ENCODE measurements at places on chromosomes 7 and 10.

DNA sequence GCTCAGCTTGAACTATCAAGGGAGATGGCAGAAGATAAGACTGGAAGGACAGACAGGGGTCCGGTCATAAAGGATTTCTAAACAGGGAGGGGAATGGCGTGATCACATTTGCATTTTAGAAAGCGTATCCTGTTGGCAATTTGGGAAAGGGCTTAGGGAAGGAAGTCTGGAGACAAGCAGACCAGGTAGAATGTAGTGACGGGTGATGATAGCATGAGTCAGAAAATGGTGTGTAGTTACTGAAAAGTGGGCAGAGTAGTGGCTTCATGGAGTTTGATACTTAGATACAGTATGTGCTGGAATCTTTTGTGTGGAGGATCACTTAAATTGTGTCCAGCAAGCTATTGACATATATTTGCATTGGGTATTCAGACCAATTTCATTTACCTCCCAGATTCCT is 61.2 kb downstream of the LRGUK start:
- DNase-seq: no peak

GRCh38 chr7:96161897-96162296 is 160.0 kb downstream of the SLC25A13 start:
- no peak for DNase-seq

GRCh38 chr7:138066954-138067394 is 9.3 kb upstream of the AKR1D1 start:
- no peak for DNase-seq

- peak; percentile 1 for DNase-seq
Measured at GRCh38 chr10:124032087-124032935, 61.1 kb downstream of the CHST15 start.

GRCh38 chr7:128365432-128365831 is 3.9 kb upstream of the PRRT4 start:
- no peak for DNase-seq

DNA sequence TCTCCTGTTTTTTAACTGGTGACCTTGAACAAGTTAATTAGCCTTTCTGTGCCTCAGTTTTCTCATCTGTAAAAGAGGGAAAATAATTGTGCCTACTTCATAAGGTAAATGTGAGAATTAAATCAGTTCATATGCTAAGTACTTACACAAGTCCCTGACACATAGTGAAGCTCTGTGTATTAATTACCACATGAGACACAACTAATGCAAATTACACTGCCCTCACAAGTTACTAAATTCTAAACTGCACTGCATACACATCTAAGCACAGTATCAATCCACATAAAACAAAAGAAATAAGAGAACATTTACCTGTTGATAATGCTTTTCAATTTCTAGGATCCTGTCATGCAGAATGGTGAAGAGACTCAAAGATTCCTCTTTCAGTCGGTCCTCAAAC is 22.5 kb downstream of the C10orf67 start:
- DNase-seq: no peak

GRCh38 chr7:105786520-105787470 is 89.6 kb downstream of the ATXN7L1 start:
- DNase-seq: no peak

- no peak for DNase-seq
Measured at GRCh38 chr10:4813023-4813422, 13.0 kb upstream of the AKR1E2 start.

DNA sequence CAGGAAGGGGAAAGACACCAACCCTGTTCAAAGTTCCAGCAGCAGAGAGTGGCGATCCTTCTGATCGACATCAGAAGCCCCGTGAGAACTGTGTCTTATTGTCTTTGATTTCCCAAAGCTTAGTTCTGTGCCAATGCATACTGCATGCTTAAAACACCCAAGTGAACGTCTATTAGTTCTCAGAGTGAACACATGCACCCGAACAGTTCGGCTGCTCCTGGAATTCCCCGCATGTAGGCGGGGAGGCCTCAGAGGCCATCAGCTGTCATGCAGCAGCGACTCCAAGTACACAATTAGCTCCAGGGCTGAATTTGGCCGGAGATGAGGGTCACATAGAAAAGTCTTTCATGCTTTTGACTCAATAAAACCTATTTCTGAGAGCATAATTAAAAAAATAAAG is 276.9 kb downstream of the ZMYND11 start:
- DNase-seq: no peak

- no peak for DNase-seq
Measured at GRCh38 chr7:151393031-151393977, 16.5 kb downstream of the WDR86 start.

DNA sequence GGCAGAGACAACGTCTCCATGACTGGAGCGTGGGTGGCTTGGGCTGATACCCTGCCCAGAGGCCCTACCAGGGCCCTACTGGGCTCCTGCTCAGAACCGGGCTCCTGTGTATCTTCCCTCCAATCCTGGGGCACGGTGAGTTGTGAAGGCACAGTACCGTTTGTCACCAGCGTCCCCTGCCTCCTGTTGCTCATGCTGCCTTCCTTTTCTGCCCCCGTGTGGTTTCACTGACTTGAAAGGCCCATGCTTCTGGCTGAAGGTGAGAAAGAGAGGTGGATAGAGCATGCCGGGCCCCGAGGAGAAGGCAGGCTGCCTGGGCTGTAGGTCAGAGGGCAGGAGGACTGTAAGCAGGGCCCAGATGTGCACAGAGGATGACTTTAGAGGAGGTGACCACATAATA is 9.1 kb upstream of the DMBT1 start:
- peak; percentile 22 for DNase-seq

DNA sequence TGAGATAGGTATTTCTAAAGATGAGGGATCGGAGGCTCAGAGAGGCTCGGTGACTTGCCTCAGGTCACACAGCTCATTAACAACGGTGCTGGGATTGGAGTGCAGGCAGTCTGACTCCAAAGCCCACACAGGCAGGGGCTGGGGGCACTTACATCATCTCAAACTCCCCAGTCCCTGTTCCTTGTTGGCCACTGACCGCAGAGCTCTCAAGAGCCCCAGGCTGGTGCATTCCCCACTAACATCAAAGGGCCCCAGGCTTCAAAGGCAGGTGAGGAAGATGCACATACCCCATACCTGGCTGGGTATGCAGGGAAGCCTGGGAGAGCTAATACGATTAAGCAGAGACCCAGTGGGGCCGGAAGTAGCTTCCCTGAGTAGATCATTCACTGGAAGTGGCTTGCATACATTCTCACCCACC is 13.7 kb upstream of the NODAL start:
- DNase-seq: no peak

- no peak for DNase-seq
Measured at GRCh38 chr7:70092314-70093204, 494.3 kb downstream of the AUTS2 start.

- no peak for DNase-seq
Measured at GRCh38 chr7:151818674-151819519, 58.0 kb downstream of the PRKAG2 start.

GRCh38 chr7:16268821-16269768 is 152.2 kb downstream of the CRPPA start:
- DNase-seq: no peak

- no peak for DNase-seq
Measured at GRCh38 chr10:123303581-123304337, 149.6 kb downstream of the BUB3 start.

DNA sequence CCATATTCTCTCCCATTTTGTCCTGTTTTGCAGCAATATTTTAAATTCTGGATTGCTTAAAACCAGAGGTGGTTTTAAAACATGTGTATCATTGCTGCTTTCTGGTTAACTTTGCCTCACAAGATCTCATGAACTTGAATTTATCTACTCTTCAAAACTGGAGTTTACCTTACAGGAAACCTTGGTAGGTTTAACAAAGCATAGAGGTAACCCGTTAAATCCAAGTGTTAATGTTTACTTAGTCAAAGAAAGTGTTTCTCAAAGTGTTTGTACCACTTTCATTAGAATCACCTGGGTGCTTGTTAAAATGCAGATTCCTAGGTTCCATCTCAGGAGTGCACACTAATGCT is 44.0 kb upstream of the VDAC2 start:
- no peak for DNase-seq

- DNase-seq: peak; percentile 93
Measured at GRCh38 chr7:32957326-32958045, at the start of gene FKBP9. TSS of gene FKBP9 (plus strand) at chr7:32957440. CDS start at chr7:32957574, 134 bp downstream.

DNA sequence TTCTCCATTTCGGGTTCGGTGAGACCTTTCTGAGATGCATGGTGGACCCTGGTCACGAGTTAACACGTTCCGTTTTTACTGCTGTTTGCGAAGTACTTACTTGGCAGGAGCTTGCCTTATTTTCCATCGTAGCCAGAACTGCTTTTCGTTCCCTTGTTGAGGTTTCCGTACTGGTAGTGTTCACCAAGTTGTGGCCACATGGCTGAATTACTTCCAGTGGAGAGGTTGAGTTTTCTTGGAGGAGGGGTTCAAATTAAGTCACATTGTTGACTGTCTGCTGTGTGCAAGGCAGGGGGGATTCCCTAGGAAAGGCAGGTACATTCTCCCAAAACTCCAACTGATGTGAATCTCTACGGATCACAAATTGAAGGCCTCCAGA is 4.0 kb downstream of the MXI1 start:
- no peak for DNase-seq

- DNase-seq: no peak
Measured at GRCh38 chr7:26179826-26180497, 20.6 kb downstream of the HNRNPA2B1 start.

DNA sequence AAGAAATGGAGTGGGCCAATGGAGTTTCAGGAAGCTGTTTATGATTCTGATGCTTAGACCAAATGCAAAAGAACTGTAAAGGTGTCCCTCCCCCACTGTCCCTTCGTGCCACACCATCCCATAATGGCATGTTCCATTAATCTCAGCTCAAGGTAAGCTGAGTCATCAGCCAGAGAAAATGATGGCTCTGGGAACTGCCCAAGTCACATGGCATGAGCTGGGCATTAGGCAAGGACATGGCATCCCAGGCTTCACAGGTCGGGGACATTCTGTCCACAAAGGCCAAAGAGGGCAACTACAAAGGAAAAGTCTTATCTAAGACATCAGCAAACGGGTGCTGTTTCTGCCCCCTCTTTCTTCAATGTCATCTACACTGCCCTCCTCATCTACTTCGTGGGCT is 44.9 kb downstream of the DLG5 start:
- no peak for DNase-seq

DNA sequence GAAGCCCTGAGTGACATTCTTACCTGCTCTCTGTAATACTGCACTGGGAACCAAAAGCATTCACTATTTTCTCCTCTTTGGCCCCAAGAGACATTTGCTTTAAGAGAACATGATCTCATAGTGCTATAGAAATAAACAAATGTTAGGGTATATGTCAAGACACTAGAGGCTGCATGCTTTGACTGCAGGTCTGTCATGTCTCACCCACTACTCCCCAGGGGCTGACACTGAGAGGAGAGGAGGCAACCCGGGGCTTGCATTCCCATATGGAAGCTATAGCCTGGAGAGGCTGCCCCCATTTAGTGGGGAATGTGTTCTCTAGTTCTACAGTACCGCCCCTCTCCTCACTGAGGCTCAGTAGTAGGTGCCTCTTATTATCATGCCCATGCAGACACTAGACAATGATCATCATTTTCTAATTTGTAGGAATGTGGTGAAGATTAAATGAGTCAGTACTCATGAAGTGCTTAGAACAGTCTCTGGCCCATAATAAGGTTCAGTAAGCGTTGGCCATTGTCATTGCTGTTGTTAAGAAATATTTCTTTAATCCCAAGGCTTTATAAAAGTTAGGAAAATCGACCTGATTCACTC is 4.9 kb upstream of the SLF2 start:
- DNase-seq: no peak

DNA sequence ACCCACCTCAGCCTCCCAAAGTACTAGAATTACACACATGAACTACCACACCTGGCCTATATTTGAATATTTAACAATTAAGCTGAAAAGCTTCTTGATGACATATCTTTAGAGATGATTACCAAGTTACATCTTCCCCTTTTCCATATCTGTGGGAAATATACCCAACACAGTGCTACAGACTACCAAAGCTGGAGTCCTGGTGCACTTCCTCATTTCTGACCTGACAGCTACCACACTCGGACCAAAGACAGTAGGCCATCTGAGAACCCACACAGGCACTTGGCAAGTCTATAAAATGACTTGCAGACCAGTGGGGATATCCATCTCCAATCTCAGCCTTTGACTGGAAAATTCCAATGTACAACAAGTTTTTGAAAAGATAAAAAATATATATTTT is 270.4 kb upstream of the KLF14 start:
- no peak for DNase-seq

- no peak for DNase-seq
Measured at GRCh38 chr7:42694894-42695507, 216.9 kb downstream of the C7orf25 start.

- DNase-seq: peak; percentile 37
Measured at GRCh38 chr10:43322331-43322730, 49.1 kb upstream of the FXYD4 start.

DNA sequence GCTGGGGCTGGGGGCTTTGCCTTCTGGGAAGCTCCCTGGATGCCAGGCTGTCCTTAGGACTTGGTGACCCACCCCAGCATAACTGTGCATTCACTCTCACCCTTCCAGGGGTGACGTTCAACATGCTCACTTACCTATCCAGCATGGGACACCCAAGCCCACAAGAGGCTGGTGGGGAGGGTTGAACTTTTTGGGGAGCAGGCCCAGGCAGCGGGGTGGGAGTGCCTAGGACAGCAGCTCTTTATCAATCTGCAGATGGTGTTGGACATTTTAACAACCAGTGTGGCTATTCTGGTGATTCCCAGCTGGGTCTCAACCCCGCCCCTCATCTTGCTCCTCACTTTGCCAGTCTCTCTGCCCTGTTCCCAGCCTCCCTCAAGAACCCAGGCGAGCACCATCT is 86.4 kb downstream of the CDH23 start:
- DNase-seq: no peak

DNA sequence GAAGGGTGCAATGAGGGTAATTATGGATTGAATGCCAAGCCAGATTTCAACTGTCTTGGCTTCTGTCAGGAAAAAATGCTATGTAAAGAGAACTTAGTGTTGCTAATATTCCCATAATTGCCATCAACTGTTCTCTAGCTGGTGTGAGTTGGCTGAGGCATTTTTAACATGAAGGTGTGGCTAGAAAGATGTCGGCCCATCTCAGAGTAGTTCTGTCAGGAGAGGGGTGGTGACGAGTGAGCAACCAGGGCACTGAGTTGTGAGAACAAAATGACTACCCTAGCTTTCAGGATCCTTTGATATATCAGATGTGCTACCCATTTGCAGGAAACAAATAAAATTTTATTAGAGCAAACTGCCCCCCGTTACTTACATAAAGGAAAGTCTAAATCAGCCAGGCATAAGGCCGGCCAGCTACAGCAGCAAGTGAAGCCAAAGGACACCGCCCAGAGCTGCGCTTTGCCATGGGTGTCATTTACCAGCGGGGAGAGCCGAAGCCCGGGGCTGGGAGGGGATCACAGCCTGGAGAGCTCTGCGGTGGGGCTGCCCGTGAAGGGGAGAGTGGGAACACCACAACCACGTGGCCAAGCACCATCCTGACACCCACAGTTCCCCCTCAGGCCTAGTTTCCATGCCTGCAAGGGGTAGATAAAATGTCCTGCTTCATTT is 141.4 kb downstream of the ICA1 start:
- DNase-seq: no peak

- no peak for DNase-seq
Measured at GRCh38 chr7:28413011-28413410, 693 bp downstream of the CREB5 start.

- no peak for DNase-seq
Measured at GRCh38 chr10:72695496-72695895, 3.6 kb downstream of the MCU start.
